Osteocyte (in vitro differentiated cells): ENCODE measurements at places on chromosomes 12 and 14.

GRCh38 chr12:132245521-132246101 lies 83.8 kb downstream of the GALNT9 start:
- no peak overlapping the region for H3K27ac ChIP-seq
- H3K4me3 ChIP-seq, result no peak overlapping the region
- H3K4me1 ChIP-seq, result no peaks in the 10 kb centered on the region
- H3K27me3 ChIP-seq, result peaks cover 23% of the 10 kb centered on the region

DNA sequence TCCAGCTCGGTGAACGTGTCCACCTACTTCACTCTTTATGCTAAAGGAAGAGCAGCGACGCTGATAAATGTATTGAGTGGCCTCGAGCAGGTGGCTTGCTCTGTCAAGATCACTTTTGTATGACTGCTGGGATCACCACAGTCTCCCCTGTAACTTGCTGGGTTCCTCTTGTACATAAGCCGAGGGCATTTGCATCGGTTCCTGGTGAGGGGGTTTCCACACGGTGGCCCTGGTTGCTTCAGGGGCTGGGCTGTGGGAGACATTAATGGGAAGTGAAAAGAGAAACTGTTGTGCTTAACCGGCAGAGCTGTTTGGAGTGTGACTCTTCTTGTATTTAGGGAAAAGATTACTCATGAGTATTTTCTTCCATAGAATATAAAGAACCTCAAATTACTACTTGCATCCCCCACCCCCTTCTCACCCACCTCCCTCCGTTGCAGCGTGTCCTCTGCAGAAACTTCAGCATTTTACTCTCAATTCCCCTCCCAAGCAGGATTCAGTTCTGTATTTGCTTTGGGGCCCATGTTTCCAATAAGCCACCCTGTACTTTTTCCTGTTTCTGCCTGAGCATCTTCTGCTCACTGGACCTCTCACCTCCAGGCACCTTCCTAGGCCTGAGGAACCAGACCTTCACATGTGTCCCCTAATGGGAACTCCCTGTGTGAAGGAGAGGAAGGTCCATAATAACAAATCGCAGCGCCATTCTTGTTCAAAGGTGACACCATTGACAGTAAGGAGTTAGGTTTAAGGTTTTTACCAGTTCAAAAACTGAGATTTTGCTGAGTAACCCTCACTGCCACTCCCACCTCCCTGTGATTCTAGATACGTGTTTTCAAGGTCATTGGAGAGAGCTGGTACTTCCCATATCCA lies 187.0 kb downstream of the ETV6 start:
- H3K27me3 ChIP-seq, result no peaks in the 10 kb centered on the region
- no peak for DNase-seq
- peaks cover 44% of the 10 kb centered on the region for H3K4me1 ChIP-seq
- peaks cover 25% of the 10 kb centered on the region for H3K36me3 ChIP-seq
- peak overlapping the region; percentile 75 for H3K27ac ChIP-seq

DNA sequence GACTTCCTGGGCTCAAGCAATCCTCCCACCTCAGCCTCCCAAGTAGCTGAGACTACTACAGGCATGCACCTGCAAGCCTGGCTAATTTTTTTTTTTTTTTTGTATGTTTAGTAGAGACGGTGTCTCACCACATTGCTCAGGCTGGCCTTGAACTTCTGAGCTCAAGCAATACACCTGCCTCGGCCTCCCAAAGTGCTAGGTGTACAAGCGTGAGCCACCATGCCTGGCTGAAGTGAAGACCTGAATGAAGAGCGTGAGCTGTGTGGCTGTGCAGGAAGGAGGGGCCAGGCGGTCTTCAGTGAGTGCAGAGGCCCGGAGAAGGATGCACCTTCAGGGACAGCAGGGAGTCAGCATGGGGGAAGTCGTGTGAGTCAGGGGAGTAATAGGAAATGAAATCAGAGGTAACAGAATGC lies 14.9 kb upstream of the NFKBIA start:
- H3K36me3 ChIP-seq, result no peaks in the 10 kb centered on the region
- peaks cover 43% of the 10 kb centered on the region for H3K4me1 ChIP-seq
- DNase-seq, result no peak
- no peak overlapping the region for H3K4me3 ChIP-seq

GRCh38 chr14:36085861-36086260 lies 90.7 kb downstream of the PTCSC3 start:
- H3K27me3 ChIP-seq, result peaks cover 8% of the 10 kb centered on the region
- no peaks in the 10 kb centered on the region for H3K36me3 ChIP-seq
- H3K4me3 ChIP-seq, result no peak overlapping the region
- no peak for DNase-seq
- H3K4me1 ChIP-seq, result peaks cover 27% of the 10 kb centered on the region
